Stimulated activated CD8-positive, alpha-beta memory T cell treated with anti-CD3 and anti-CD28 coated beads, Interleukin-7, amount 100 ng/mL, for 4 hours (primary cell): ENCODE measurements at places on chromosomes 11 and 22.
A peak's percentile ranks its signal among the peaks of the same experiment; 100 is the strongest.

DNA sequence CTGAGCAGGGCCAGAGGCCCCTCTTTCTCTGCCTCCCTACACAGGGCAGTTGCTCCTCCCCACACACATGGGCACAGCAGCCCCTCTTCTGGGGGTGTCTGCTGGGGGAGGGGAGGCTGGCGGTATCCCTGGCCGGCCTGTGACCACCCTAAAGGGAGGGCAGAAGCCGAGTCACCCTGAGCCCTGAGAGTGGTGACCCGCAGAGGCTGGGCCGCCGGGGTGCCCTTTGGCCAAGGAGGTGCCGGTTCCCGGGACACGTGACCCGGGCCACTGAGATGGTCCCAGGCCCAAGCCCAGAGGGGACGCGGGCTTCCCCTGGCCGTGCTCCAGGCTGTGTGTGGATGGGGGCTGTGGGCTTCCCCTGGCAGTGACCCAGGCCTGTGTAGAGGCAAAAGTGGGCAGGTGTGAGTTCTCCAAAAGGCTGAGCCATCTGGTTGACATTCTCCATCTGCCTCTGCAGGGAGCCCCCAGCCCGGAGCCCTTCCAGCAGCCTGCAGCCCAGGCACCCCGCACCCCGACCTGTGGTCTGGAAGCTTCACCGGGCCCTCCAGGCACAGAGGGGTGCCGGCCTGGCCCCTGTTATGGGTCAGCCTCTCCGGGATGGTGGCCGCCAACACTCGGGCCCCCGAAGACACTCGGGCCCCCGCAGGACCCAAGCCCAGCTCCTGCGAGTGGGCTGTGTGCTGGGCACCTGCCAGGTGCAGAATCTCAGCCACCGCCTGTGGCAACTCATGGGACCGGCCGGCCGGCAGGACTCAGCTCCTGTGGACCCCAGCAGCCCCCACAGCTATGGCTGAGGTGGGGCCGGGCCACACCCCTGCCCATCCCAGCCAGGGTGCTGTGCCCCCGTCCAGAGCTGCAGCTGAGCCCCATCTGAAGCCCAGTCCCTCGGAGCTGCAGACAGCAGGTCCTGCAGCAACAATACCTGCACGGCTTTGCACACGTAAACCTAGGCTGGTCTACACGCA is 1.0 kb downstream of the ADM2 start:
- DNase-seq, result no peak

DNA sequence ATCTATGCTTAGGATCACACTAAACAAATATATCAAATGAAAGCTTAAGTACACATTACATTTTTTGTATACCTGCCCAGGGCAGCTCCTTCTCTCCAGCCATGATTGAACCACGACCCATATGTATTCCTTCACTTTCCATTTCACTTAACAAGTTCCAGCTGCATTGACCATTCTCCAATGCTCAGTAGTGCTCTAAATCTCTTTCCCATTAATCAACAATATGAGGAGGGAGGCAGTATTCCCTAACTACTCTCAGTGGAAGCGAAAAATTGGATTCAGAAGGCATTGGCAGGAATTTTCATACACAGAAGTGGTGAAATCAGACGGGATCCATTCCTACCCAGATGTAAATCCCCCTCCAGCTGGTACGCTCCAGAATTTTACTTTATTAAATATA is 372.0 kb upstream of the LUZP2 start:
- no peak for DNase-seq

DNA sequence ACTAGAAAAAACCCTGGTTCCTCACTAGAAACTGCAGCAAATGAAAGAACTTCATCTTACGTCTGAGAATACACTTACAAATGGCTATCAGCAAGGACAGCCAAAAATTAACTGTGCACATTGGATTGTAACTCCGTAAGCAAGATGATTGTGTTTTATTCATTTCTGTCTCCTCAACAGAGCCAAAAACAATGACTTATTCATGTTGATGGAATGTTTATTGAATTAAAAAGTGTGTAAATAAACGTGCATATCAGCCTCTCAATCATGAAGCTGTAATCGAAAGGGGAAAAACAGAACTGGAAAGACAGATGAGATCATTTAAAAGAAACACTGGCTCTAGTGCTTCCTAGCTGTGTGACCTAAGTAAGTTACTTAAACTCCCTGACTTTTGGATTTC is 307.5 kb upstream of the ZC3H12C start:
- DNase-seq, result no peak

GRCh38 chr11:128835741-128836430 is 31.2 kb downstream of the KCNJ1 start:
- DNase-seq, result no peak

- DNase-seq, result no peak
Observed at GRCh38 chr11:398826-399225, 4.8 kb downstream of the PKP3 start.

DNA sequence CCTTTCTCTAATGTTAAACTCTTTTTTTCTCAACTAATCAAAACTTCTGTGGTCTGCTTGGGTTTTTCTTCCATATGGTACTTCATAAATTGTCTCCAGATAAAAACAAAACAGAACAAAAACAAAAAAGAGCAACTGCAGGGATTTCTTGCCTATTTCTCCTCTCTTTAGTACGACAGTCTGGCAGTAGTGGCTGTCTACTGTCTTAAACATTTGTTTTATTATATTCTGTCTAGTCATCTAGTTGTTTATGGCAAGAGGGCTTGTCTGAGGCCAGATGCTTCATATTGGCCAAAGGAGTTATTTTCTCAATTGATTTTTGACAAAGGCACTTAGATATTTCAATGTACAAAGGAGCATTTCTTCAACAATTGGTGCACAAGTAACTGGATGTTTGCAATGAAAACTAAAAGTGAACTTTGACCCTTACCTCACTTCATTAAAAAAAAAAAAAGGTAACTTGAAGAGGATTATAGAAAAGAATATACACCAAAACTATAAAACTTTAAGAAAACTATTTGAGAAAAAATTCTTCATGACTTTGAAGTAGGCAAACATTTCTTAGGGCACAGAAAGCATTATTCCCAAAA is 404.2 kb downstream of the LUZP2 start:
- DNase-seq, result no peak

GRCh38 chr11:23680488-23681230 is 816.2 kb upstream of the LUZP2 start:
- no peak for DNase-seq

GRCh38 chr11:118124929-118125535 is 27.6 kb downstream of the SCN4B start:
- DNase-seq, result no peak

DNA sequence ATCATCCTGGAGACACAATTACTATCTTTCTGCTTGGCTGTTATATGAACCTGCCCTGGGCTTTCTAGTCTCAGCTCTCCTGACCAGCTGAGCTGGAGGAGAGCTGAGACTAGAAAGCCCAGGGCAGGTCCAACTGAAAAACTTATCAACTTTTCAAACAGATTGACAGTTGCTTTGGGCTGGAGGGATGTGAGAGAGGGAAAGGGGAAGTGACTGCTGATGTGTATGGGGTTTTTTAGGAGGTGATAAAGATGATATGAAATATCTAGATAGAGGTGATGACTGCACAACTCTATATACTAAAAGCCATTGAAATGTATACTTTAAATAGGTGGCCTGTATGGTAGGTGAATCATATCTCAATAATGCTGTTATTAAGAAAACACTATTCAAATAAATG is 60.2 kb upstream of the CHRM4 start:
- DNase-seq, result no peak

- DNase-seq, result no peak
Observed at GRCh38 chr22:20000246-20001081, 16.2 kb downstream of the ARVCF start.

DNA sequence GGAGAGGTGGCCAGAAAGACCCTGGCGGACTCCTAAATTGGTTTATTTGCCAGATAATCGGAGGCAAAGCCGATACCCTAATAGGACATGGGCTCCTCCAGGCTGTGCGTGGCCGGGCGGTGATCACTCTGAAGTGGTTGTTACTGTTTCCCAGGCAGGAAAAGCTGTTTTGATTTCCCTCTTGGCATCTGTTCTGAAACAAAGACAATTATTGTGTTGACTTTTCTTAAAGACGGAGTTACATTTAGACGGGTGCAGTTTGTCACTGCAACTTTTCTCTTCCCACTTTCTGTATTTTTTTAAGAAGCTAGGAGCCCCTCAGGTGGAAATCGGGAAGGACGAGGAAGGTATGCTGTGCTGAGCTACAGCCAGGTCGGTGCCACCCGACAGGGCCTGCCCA is 1288.4 kb downstream of the BRD1 start:
- no peak for DNase-seq

DNA sequence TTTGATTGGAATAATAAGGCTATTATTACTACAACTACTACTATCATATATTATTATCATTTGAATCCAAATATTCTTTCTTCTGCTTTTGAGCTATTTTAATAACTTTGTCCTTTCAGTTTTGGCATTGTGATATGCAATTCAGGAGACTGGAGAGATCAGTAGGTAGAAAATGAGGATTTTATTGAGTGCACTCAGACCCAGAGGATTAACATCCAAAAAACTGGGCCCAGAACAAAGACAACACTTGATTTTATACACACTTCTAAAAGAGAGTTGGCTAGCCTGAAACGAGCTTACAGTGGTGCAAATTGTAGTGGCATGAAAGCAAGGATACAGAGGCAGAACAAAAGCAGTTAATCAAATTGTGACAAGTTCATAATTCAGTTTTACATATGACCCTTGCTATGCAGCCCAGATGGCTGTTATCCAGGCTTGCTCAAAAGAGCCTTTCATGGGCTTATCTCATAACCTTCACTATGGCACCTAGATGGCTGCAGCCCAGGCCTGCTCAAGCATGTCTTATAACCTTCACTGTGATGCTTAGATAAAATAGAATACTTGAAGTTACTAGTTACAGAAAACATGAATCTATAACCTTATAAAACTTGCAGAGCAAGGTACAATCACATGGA is 796.3 kb upstream of the RAG2 start:
- no peak for DNase-seq

GRCh38 chr11:121063728-121064127 is 37.3 kb upstream of the TECTA start:
- no peak for DNase-seq

GRCh38 chr11:68498903-68499883 is 38.6 kb downstream of the PPP6R3 start:
- DNase-seq, result no peak

- DNase-seq, result no peak
Observed at GRCh38 chr22:32917577-32918354, 116.3 kb downstream of the TIMP3 start.

- peak; percentile 15 for DNase-seq
Observed at GRCh38 chr22:41286639-41287091, 678 bp upstream of the RANGAP1 start.

GRCh38 chr11:126082251-126083109 is 19.8 kb upstream of the CDON start:
- DNase-seq, result no peak

DNA sequence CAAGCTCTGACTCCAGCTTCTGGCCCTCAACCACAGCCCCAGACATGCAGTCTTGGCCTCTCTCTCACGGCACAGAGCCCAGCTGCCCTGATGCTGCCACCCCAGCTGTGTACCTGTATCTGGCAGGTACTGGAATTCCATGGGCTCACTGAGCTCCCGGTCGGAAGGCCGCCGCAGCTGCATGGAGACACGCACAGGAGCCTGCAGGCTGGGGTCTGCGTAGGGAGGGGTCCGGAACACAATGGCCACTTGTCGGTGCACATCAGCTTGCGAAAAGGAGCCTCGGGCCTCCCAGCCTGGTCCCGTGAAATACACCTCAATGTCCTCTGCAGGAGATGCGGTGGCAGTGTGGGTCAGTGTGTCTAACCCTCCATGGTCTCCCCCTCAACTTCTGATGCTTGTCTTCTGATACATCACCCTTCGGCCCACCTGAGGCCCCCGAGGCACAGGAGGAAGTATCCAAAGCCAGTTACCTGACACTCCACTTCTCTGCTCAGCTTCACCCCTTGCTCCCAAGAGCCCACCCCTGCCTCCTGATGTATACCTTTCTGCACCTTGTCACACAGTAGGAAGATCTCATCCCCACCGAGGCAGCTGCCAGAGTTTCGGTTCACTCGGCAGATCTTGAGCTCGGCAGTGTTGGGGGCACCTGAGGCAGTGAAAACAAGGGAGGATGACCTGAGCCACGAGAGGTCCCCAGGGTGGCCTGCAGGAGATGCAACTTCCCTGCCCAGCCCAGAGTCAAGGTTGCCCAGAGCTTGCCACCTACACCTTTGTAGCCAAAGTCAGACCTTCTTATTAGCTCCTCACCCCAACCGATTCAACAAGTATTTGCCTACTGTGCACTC is 4.3 kb downstream of the RELA start:
- DNase-seq, result no peak

- DNase-seq, result no peak
Observed at GRCh38 chr11:381501-382072, 12.3 kb downstream of the B4GALNT4 start.

GRCh38 chr11:133832991-133833897 is 12.1 kb downstream of the SPATA19 start:
- no peak for DNase-seq

- DNase-seq, result no peak
Observed at GRCh38 chr22:27386186-27386585, 415.4 kb downstream of the MN1 start.

DNA sequence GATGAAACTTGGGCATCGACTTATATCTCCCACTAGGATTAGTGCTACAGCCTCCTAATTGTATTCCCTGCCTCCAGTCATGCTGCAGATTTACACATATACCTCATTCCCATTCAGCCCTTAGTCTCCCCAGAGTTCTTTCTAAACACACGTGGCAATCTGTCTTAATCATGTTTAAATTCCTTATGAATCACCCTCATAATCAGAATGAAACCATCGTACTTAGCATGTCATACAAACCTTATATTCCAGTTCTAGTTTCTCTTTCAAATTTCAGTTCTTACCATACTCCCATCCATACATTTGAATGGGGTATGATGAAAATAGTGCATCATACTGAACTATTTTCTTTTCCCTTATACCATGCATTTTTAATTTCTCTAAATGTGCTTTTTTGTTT is 6.0 kb upstream of the OR10A2 start:
- DNase-seq, result no peak

DNA sequence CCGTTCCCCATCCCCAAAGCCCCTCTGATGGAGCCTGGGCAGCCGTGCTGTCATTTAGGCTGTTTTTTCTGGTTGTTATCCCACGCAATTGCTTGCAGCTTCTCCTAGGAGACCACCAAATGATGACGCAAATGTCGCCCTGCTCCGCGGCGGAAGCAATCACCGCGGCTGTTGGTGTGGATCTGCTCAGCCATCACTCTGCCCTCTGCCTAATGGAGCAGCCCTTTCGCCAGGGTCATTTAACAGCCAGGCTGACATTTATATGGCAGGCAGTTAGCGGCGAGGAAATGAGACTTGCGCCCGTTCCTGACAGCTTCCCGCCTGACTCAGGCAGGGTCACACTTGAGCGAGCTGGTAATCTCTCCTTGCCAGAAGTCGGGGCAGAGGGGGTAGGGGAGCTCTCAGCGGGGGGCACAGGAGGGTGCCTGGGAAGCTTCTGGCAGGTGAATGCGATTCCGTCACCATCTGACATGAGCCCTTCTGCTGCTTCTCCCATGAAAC is 97.9 kb upstream of the RTL6 start:
- no peak for DNase-seq

- no peak for DNase-seq
Observed at GRCh38 chr11:120465921-120466534, 45.5 kb upstream of the GRIK4 start.

GRCh38 chr11:41056892-41057569 is 402.4 kb downstream of the LRRC4C start:
- no peak for DNase-seq

GRCh38 chr11:94734563-94735275 is 33.4 kb upstream of the AMOTL1 start:
- no peak for DNase-seq
